ENCODE measurements at places on chromosomes 5 and 9.

DNA sequence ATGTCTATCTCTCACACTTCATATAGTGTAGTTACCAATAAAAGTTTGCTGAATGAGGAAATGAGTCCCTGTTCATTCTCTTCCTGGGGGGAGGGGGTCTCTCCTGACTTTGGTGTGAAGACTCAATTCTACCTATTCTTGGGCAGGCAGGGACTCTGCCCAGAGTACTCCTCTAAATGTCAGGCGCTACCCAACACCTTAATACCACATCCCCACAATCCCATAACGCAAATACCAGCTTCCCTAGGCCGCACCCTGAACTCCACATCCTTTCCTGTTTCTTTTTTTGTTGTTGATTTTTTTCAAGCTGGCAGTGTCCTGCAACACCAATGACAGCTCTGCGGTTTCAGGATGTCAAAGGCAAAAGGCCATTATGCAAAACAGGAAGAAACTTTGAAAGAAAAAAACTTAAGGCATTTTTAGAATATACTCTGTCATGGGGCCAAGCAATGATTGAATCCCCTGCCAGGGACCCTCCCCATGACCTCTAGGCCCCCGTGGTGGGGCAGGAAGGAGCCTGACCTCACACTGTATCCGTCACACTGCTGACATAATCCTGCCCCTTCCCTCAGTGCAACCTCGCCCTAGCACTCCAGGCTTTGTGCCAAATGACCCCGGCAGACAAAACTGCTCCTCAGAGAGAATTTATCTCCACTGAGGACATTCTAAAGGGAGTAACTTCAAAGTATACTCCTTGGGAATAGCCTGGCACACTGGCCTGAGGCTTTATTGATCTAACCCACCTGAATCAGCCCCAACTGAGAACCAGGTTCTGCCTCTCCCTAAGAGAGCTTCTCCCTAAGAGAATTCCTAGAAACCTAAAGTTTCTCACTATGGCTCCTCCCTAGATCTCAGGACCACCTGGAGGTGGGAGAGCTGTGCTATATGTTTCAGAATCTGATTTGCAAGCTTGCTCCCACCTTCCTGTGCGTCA lies 8.0 kb downstream of the B4GALT1 start:
- DNase-seq, result no peak

- DNase-seq, result no peak
Observed at GRCh38 chr5:52825826-52826225, 38.1 kb downstream of the ITGA1 start.

- DNase-seq, result no peak
Observed at GRCh38 chr9:129838707-129839259, 3.5 kb downstream of the USP20 start.

DNA sequence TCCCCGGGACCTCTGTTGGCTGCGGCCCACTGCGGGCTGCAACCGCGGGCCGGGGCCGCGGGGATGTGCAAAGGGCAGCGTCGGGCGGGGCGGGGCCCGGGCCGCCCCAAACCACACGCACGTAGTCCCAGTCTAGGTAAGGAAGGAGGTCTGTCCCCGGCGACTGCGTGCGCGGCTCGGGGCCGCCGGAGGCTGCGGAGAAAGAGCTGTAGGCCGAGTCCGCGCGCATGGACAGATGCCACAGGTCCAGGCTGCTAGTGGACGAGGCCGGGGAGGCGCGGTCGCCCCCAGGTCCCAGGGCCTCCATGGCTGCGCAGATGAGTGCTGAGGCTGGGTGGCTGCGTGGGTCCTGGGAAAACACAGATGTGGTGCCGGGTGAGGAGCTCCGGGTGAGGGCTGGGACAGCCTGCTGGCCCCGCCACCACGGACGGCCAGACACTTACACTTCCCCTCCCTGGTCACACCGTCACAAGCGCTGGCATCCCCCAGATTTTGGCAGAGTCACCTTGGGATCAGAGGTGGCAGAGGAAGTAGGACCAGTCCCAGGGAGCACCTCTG lies 4.5 kb downstream of the SHROOM1 start:
- DNase-seq, result no peak

GRCh38 chr9:2267181-2267745 lies 252.1 kb downstream of the SMARCA2 start:
- DNase-seq, result no peak

DNA sequence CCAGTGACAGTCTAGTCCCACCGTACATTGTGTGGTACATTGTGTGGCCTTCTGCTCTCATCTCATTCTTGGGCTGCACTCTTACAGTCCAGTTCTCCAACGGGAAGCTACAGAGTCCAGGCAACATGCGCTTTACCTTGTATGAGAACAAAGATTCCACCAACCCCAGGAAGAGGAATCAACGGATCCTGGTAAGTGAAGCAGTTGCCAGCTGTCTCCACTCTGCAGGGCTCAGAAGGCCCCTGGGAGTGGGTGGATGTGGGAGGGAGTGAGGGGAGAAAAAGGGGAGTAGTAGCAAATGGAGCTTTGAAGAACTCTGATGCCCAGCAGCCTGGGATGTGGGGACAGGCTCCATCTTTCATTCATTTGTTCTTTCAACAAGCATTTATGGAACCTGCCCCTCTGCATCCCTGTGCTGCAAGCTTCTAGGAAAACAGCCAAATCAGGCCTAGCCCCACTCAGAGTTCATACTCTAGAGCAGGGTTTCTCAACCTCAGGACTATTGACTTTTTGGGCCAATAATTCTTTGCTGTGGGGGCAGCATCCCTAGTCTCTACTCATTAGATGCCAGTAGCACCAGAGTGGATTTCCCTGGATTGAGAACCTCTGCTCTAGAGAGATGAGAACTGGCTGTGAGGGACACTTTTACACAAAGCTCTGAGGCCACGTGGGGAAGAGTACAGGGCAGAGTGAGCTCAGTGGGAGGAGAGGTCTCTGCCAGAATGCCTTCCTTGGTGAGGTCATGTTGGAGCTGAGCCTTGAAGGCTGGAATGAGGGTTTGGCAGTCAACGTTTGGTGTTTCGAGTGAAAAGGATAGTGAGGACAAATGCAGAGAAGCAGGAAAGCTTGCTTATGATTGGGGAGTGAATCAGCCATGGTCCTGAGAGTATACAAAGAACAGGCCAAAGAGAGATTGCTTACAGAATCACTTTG lies 1.1 kb downstream of the POLR1E start:
- no peak for DNase-seq

DNA sequence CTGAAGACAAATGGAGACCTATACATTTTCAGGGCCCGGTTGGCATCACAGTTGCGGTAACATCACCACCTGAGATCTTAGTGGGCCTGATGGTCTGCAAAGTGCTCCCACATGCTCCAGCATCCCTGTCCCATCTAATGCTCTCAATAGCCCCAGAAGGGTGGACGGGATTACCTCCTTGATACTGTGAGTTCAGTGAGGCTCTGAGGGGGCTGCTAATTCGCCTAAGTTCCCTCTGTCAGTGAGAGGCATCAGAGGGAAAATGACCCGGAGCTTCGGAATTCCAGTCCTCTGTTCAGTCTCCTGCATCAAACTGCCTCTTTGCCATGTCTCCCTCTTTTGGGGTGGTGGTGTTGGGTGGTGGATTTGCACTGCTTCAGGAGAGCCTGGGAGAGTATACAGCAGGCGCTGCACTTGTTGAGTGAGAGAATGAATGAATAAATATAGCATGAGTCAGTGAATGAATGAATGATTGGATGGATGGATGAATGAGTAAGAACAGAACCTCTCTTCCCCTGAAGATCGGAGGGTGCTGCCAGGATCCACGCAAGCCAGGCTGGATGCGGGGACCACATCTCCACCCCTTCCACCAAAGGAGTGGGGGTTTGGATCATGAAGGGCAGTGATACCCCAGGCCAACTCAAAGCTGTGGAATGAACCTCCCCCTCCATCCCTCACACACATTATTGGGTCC lies 141.0 kb downstream of the GABBR2 start:
- no peak for DNase-seq

- no peak for DNase-seq
Observed at GRCh38 chr9:126117631-126118030, 209.0 kb upstream of the MVB12B start.

DNA sequence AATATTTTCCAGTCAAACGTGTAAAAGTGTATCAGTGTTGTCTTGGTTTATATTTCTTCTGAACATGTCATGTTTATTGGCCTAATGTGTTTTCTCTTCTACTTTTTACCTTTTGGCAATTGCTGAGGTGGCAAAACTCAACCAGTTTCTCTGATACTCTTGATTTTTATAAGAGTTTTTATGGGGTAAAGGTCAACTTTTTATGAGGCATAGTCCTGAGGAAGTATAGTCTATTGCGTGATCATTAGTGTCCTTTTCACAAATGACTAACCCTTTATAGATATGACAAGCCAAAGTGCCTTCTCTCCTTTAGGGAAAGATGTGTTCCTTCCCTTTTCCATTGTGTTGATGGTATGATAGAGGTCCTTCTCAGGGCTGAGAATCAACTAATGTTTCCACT lies 32.9 kb downstream of the OCLN start:
- DNase-seq, result no peak

GRCh38 chr5:143496943-143497342 lies 93.5 kb upstream of the NR3C1 start:
- DNase-seq, result no peak

DNA sequence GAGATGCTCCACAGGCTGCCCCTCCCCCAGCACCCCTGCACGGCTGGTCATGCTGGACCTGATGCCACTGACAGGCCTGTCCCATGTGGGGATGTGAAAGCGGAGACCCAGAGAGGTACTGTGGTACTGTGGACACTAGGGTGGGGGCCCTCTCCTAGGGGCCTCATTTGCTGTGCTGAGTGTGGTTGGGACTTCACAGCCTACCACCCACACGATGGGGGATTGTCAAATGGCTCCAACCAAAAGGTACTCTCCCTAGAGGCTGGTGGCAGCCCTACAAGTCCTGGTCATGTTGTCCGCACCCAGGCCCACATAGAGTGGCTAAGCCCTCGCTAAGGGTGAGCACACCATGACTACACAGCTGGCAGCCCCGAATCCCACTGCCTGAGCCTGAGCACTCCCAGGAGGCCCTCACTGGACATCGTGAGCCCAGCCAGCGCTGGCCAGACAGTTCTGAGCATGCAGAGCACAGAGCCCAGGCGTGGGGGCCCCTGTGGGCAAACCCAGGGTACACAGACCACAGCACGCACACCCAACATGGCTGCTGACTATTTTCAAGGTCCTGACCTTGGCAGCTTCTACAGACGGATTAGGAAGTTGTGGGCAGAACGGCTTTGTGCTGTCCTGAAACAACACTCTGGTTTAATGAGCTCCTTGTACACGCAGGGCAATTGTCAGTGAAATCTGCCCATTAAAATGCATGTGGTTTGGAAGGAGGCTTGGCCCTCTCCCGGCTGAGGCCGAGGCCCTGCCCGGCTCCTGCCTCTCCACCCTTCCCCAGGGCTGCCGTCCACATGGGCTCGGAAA lies 214.1 kb downstream of the HSPA4 start:
- DNase-seq, result no peak

DNA sequence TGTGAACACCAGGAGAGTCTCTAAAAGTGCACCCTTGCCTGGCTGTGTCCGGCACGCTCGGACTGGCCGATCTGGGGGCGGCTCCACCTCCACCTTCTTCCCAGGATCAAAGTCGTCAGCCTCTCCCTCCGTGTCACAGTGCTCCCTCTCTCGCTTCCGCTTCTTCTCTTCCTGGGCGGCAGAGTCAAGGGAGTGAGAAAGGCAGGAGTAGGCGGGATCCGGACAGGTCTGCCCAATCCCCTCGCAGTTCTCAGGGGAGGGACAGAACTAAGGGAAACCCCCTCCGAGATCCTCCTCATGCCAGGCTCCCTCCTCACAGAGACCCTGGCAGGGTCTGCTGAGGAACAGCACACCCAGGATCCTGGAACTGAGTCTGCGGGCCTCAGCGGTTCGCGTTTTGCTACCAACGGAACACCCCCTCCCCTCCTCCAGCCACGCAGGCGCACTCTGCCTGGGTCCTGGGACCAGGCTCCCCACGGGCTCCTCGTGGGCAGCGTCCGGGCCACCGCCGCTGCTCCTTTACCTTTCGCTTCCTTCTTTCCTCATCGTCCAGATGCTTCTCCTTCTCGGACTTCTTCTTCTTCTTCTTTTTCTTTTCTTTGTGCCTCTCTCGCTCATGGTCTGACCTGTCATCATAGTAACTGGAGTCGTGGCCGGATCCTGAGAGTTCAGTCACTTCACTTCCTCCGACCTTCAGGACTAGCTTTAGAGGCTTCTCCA lies 1.3 kb downstream of the BRD9 start:
- no peak for DNase-seq

- peak; percentile 25 for DNase-seq
Observed at GRCh38 chr9:2622461-2623287, 1.1 kb downstream of the VLDLR start.

GRCh38 chr9:101176384-101176783 lies 147.9 kb downstream of the PLPPR1 start:
- DNase-seq, result no peak

- DNase-seq, result no peak
Observed at GRCh38 chr9:79312686-79313421, 258.9 kb upstream of the TLE4 start.

DNA sequence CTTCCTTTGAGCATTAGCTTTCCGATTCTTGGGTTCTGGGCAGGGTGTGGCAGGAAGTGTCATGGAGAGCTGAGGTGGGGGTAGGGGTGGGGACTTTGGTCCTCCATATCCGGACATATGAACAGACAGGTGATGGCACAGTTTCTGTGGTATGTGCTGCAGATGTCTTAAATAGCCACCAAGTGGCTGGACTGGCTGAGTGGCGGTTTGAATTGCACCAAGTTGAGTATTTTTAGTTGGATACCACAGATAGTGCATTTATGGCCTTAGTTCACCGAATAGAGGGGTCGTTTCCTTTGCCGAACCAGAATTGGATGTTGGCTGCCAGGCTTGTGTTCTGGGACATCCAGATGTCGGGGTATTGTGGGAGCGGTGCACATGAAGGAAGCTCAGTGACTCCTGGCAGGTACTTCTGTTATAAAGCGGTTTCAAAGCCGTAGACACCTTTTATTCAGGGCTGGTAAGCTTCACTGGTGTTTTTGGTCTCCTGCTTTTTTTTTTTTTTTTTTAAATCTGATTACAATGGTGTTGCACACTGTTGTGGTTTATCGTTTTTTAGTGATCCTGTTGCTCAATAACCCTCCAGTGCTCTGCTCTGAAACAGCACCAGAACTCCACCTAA lies 15.1 kb upstream of the TNFAIP8 start:
- no peak for DNase-seq

- DNase-seq, result no peak
Observed at GRCh38 chr5:115335301-115335700, 38.8 kb upstream of the CCDC112 start.

All from NCI-H748 treated with DMSO at 0.1 percent for 48 hours (cell line).